ENCODE measurements at places on chromosomes 2 and 18. TPM values are rescaled to one million over a fixed set of nuclear protein-coding genes. Genes with fewer than 3 reads are reported as not detected.
A peak's percentile ranks its signal among the peaks of the same experiment; 100 is the strongest.

- H3K36me3 ChIP-seq, result peaks cover 18% of the 10 kb centered on the region
- no peak overlapping the region for H3K4me3 ChIP-seq
- peaks cover 24% of the 10 kb centered on the region for H3K4me1 ChIP-seq
Measured at GRCh38 chr2:112812318-112813267, 24.0 kb downstream of the IL1B start.

DNA sequence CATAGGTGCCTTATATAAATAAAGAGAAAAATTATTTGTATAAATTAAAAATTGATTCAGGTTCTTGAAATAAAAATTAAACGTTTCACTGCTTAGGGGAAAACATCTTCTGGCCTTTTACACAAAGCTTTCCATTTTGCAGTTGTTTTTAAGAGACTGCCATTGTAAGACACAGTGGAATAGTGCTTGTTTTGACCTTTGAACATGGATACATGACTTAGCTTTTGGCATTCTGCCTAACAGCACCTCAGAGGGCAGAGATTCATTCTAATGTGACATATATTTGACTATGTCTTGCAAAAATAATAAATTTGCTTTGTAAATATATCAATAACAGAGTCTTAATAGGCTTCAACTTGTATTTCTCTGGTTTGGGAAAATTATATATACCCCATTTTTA, 142.1 kb downstream of the SLC4A10 start:
- no peak for DNase-seq
- H3K4me3 ChIP-seq, result no peak overlapping the region
- H3K4me1 ChIP-seq, result no peaks in the 10 kb centered on the region
- no peaks in the 10 kb centered on the region for H3K27me3 ChIP-seq
- no peaks in the 10 kb centered on the region for H3K36me3 ChIP-seq

DNA sequence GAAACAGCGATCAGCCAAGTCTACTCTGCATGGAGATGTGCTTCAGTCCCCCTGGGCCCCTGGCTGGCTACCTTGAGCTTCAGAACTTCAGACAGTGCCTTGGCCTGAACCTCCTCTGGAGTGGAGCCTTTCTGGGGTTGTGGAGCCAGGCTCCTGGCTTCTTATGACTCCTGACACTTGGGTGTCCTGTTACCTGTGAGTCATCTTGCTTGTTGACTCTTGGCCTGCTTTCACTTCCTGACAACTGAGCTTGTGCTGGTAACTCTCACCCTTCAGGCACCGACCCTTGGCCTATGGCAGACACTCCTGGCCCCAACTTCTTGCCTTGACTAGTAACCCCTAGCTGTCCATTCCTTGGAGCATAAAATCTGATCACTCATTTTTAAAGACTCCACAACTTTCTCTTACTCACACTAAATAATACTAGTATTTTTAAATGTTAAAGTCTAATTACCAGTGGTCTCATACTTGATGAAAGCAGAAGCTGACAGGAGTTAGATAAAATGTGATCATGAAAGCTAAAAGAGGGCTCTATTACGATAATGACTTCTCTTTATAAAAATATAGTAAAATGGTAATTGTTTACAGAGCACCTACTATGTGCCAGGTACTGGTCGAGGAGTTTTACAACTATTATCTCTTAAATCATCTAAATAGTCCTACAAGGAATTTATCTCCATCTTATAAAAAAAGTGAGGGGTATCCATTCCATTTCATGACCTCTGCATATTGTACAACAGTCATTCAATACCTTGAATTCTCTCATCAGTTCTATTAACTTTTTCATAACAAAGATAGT, 46.3 kb upstream of the VIT start:
- peaks cover 8% of the 10 kb centered on the region for H3K4me1 ChIP-seq
- peaks cover 9% of the 10 kb centered on the region for H3K27me3 ChIP-seq
- DNase-seq, result peak; percentile 27
- H3K36me3 ChIP-seq, result no peaks in the 10 kb centered on the region
- H3K27ac ChIP-seq, result no peak overlapping the region
- no peak overlapping the region for H3K4me3 ChIP-seq

GRCh38 chr2:10036095-10036884, 7.1 kb upstream of the KLF11 start:
- peak overlapping the region; percentile 10 for H3K27ac ChIP-seq
- H3K4me3 ChIP-seq, result no peak overlapping the region
- peaks cover 16% of the 10 kb centered on the region for H3K27me3 ChIP-seq
- H3K4me1 ChIP-seq, result peaks cover 32% of the 10 kb centered on the region
- DNase-seq, result peak; percentile 42

GRCh38 chr2:216316743-216317142, 55.5 kb downstream of the MARCHF4 start:
- H3K27me3 ChIP-seq, result peaks cover 14% of the 10 kb centered on the region
- H3K4me1 ChIP-seq, result no peaks in the 10 kb centered on the region
- DNase-seq, result no peak
- H3K4me3 ChIP-seq, result no peak overlapping the region
- no peak overlapping the region for H3K27ac ChIP-seq
- no peaks in the 10 kb centered on the region for H3K36me3 ChIP-seq

DNA sequence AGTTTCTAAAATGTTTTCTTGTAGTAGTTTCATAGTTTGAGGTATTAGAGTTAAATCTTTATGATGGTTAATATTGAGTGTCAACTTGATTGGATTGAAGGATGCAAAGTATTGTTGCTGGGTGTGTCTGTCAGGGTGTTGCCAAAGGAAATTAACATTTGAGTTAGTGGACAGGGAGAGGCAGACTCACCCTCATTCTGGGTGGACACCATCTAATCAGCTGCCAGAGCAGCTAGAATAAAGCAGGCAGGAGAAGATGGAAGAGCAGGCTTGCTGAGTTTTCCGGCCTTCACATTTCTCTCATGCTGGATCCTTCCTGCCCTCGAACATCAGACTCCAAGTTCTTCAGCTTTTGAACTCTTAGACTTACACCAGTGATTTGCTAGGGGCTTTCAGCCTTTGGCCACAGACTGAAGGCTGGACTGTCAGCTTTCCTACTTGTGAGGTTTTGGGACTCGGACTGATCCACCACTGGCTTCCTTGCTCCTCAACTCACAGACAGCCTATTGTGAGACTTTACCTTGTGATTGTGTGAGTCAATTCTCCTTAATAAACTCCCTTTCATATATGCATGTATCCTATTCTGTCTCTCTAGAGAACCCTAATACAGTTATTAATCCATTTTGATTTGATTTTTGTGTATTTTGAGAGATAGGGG, 56.8 kb upstream of the STK39 start:
- no peak overlapping the region for H3K27ac ChIP-seq
- no peak for DNase-seq
- no peak overlapping the region for H3K4me3 ChIP-seq
- peaks cover 2% of the 10 kb centered on the region for H3K36me3 ChIP-seq
- no peaks in the 10 kb centered on the region for H3K4me1 ChIP-seq

- no peak overlapping the region for H3K27ac ChIP-seq
- H3K4me1 ChIP-seq, result no peaks in the 10 kb centered on the region
- no peak overlapping the region for H3K4me3 ChIP-seq
- no peak for DNase-seq
- H3K27me3 ChIP-seq, result no peaks in the 10 kb centered on the region
Measured at GRCh38 chr18:35827903-35828275, 144.6 kb upstream of the RMP24 start.

DNA sequence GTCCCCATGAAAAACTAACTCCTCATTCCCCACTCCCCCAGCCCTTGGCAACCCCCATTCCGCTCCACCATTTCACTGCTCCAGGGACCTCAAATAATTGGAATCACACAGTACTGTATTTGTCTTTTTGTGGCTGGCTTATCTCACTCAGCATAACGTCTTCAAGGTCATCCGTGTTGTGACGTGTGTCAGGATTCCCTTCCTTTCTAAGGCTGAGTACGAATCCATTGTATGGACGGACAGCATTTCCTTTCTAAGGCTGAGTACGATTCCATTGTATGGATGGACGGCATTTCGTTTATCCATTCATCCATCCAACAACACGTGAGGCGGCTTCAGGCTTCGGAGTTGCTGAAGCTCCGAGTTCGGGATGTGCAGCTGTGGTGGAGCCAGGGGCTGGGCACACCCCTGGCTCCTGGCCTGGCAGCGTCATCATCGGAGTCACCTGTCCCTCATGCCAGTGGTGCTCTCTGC, 1.2 kb upstream of the ASB1 start:
- H3K27ac ChIP-seq, result no peak overlapping the region
- H3K4me1 ChIP-seq, result peaks cover 36% of the 10 kb centered on the region

GRCh38 chr2:173669271-173669853, 295.8 kb downstream of the SP3 start:
- H3K4me1 ChIP-seq, result no peaks in the 10 kb centered on the region
- peaks cover 25% of the 10 kb centered on the region for H3K27me3 ChIP-seq

DNA sequence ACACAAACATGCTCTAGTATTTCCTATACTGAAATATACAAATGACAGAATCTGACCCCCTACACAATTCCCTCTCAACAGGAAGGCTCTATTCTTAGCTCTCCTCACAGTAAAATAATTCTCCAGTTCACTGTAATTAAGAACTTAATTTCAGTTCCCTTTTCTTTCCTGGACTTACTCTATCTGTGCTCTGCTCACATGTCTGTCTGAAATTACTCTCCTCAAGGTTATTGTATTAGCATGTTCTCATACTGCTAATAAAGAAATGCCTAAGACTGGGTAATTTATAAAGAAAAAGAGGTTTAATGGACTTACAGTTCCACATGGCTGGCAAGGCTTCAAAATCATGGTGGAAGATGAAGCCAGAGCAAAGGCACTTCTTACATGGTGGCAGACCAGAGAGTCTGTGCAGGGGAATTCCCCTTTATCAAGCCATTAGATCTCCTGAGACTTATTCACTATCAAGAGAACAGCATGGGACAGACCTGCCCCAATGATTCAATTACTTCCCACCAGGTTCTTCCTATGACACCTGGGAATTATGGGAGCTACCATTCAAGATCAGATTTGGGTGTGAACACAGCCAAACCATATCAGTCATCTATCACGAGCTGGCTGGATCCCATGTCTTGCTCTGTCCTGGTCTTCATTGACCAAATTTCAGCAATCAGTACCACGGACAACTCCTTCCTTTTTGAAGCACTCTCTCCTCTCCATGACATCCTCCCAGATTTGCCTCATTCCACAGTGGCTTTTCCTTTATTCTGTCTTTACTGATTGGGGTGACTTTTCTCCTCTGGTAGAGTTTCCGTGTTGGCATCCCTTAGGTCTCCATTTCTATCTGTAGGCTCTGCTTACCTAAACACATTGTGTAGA, 110.9 kb downstream of the GALR1 start:
- peaks cover 16% of the 10 kb centered on the region for H3K27me3 ChIP-seq
- H3K27ac ChIP-seq, result no peak overlapping the region
- H3K4me3 ChIP-seq, result no peak overlapping the region
- H3K4me1 ChIP-seq, result no peaks in the 10 kb centered on the region
- H3K36me3 ChIP-seq, result no peaks in the 10 kb centered on the region

GRCh38 chr18:49970319-49970718, 157.0 kb upstream of the ACAA2 start:
- no peak for DNase-seq
- H3K4me3 ChIP-seq, result no peak overlapping the region
- no peak overlapping the region for H3K27ac ChIP-seq
- H3K27me3 ChIP-seq, result peaks cover 14% of the 10 kb centered on the region
- H3K36me3 ChIP-seq, result no peaks in the 10 kb centered on the region
- no peaks in the 10 kb centered on the region for H3K4me1 ChIP-seq

DNA sequence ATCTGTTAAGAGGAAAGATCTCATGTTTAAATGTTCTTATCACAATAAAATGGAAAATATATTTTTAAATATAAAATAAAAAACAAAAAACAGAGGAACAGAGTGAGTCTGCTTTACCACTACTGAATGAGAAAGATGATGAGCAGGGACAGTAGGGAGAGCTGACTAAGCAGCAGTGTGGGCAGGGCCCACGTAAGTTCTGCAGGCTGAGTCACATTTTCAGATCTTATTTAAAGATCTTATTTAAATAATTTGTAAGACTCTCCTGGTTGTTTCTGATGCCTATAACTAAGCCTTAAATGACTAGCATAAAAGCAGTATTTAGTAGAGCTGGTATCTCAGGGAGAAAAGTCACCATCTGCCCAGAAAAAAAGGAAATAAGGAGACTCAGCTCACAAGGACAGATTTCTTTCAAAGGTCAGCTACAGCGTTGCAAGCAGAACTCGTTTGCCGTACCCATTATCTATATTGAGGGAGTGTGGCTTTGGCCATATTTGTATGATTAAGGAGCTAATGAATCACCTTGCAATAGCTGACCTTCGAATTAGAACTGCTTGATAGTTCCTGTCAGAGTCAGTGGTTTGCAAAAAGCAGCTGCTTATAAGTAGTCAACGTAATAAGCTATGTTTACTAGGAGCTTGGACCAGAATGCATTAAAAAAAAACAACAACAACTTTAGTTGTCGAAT, 322.1 kb upstream of the CHAC2 start:
- H3K4me3 ChIP-seq, result no peak overlapping the region
- no peaks in the 10 kb centered on the region for H3K36me3 ChIP-seq
- no peak for DNase-seq
- no peak overlapping the region for H3K27ac ChIP-seq
- no peaks in the 10 kb centered on the region for H3K4me1 ChIP-seq

GRCh38 chr2:115505331-115505730, 1062.9 kb downstream of the DPP10 start:
- H3K27ac ChIP-seq, result no peak overlapping the region
- no peak for DNase-seq
- H3K27me3 ChIP-seq, result no peaks in the 10 kb centered on the region
- no peak overlapping the region for H3K4me3 ChIP-seq
- H3K4me1 ChIP-seq, result no peaks in the 10 kb centered on the region
- H3K36me3 ChIP-seq, result no peaks in the 10 kb centered on the region

- H3K4me3 ChIP-seq, result peak overlapping the region; percentile 52
- peaks cover 66% of the 10 kb centered on the region for H3K36me3 ChIP-seq
- no peak for DNase-seq
Measured at GRCh38 chr2:230230496-230231200, 5.1 kb downstream of the SP140 start.

GRCh38 chr2:232203166-232203891, 175.2 kb upstream of the ALPP start:
- H3K4me1 ChIP-seq, result no peaks in the 10 kb centered on the region
- H3K27ac ChIP-seq, result no peak overlapping the region
- H3K36me3 ChIP-seq, result peaks cover 6% of the 10 kb centered on the region
- no peak overlapping the region for H3K4me3 ChIP-seq
- no peak for DNase-seq
- no peaks in the 10 kb centered on the region for H3K27me3 ChIP-seq

DNA sequence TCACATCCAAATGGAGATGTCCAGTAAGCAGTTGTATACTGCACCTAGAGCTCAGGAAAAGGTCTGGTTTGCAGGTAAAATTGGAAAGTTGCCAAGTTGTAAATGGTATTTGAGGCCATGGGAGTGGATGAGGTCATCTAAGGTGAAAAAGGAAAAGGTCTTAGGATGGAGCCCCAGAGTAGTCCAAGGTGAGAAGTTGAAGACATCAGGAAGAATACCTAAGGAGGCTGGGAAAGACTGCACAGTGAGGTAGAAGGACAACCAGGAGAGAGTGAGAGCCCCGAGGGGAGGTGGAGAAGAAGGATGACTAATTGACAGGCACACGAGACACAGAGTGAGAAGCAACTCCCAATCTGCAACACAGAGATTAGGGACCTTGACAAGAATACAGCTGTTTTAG, 10.7 kb downstream of the DPP4 start:
- H3K36me3 ChIP-seq, result peaks cover 66% of the 10 kb centered on the region
- DNase-seq, result no peak
- no peaks in the 10 kb centered on the region for H3K27me3 ChIP-seq
- peak overlapping the region; percentile 54 for H3K4me3 ChIP-seq
- H3K27ac ChIP-seq, result peak overlapping the region; percentile 71
- peaks cover 86% of the 10 kb centered on the region for H3K4me1 ChIP-seq

The IL36RN gene
- not detected for total RNA-seq

The LCT gene
- total RNA-seq, result 0.08 TPM

The TBR1 gene
- not detected for total RNA-seq

The BCL2L11 gene
- 11.1 TPM for total RNA-seq

The PKDCC gene
- not detected for total RNA-seq

The SEMA4F gene
- 8.2 TPM for total RNA-seq

The CTNNA2 gene
- not detected for total RNA-seq

The GALNT5 gene
- not detected for total RNA-seq

The EMX1 gene
- not detected for total RNA-seq
